ENCODE measurements at places on chromosomes 2 and 18.

DNA sequence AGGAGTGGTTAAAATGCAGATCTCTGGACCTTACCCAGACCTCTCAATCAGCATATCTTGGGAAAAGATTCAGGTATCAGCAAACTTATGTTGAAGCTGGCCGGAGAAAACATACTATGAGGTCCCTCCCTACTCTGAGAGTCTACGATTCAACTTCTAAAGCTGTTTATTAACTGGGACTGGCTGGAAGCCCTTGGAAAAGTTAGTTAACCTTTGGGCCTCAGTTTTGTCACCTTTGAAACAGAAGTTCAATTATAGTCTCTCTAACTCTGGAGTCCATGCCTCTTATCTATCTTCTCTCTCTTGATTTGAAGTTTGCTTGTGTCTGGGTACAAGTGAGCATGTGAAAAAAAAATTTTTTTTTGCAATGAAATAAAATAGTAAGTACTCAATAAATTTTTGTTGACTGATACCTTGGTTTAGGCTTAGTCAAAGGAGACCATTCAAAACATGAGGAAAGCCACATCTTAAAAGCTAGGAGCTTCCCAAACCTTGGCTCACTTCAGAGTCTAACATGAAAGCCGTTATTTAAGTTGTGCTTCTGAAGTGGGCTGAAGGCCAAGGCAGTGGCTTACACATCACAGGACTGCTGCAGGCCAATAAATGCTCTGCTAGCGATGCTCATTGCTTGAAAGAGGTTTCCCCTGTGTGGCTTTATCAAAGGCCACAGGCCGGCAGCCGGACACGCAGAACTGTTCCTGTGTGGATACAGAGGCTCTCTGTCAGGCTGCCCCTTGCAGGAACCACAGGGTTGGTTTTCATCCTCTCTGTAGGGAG, 110.6 kb upstream of the FAM136A start:
- DNase-seq, result no peak

GRCh38 chr2:65345631-65346030, 86.8 kb downstream of the SPRED2 start:
- no peak for DNase-seq

GRCh38 chr2:194674043-194674442, 983.0 kb upstream of the SLC39A10 start:
- no peak for DNase-seq

DNA sequence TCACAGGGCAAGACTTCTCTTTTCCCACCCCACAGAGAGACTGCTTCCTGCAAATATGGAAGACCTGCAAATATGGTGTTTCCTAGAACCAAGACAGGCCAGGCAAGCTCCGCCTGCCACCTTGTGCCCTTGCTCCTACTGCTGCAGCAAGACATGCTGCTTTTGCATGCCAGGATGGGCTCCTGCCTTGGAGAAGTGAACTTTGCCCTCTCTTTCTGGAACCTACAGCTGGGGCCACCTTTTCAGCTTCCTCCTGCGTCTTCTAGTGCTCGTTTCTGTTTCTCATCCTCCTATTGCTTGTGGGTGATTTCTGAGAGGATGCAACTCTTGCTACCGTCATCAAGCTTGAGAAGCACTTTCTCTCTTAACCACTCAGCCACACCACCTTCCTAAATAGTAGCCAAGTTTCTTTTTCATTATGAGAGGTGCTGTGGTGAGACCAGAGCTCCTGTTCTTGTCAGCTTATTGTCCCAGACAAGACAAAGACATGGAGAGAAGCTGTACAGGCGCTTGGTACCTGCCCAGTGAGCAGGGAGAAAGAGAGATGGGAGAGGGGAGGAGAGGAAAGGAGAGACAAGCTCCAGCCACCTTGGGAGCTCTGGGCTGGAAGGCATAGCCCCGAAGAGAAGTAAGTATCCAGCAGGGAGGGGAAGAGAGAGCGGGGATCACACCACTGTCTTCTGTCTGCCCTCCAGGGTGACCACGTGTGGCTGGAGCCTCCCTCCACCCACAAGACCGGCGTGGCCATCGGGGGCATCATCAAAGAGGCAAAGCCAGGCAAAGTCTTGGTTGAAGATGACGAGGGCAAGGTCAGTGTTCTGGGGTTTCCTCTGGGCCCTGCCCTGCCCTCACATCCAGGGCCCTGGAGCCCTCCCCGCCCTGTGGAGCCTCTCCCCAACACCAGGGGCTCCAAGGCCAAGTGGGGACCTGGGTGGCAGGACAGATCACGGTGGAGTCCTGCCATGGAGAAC, 28.3 kb downstream of the MYO7B start:
- no peak for DNase-seq

- no peak for DNase-seq
These were observed 7.1 kb downstream of the COX7A2L start for GRCh38 chr2:42353792-42354429.

- DNase-seq, result no peak
These were observed 174.0 kb downstream of the ASB1 start for GRCh38 chr2:238600506-238601432.

DNA sequence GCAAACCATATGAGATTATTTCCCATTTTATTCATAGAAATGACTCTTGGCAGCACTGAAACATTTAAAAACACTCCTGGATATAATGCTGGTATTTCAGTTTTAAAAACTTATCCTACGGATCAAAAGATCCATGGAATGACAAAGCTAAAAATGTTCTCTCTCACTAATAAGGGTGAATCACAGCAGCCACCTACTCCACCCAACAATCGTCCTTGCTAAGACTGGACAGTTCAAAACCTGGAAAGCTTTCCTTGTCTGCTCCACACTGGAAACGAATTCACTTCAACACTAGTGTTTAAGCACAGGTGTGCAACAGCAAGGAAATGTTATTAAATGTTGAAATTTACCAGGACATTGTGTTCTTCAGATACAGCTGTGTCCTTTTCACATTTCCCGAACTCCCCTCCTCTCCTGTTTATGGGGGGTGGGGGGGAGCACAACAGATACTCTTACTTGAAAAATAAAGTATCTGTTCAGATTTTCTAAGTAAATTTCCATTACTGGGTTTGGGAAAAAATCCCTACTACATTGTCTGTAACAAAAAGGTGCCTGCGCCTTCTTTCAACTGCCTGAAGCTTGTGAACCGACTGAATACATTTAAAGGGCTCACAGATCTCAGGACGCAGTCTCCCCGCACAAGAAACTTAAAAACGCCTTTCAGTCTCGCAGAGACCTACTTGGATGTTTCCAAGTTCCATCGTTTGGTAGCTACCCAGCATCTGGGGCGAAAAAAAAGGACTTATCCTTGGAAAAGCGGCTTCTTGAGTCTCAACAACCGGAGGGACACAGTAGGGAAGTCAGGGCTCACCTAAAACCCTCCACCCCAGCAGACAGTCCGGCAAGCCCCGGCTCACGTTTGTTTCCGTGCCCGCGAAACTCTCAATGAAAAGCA, 1.3 kb downstream of the YWHAQ start:
- DNase-seq, result peak; percentile 27

DNA sequence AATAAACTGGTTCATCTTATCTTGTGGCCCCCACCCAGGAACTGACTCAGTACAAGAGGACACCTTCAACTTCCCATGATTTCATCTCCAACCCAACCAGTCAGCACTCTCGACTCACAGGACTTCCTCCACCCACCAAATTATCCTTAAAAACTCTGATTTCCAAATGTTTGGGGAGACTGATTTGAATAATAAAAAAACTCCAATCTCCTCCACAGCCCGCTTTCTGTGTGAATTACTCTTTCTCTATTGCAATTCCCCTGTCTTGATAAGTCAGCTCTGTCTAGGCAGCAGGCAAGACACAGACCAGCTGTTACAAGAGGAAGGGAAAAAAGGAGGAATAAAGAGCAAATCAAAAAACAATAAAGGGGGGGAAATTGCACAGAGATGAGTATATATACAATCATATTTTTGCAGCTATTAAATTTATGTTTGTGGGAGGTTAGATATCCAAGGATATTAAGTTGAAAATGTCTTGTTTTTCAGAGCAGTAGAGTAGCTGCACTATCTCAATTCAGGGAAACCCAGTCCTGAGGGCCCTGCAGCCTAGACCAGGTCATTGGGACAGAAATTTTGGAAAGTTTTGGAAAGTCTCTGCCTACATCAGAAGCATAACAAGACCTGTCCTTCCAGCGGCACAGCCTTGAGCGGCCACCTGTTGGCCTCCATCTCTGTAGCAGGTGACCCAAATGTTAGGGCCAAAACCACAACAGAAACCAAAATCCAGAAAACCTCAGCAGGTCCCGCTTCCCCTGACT, 32.8 kb upstream of the SIGLEC15 start:
- DNase-seq, result no peak

GRCh38 chr18:634551-635045, 22.9 kb upstream of the TYMS start:
- no peak for DNase-seq

- DNase-seq, result no peak
These were observed 8.1 kb upstream of the MGAT4A start for GRCh38 chr2:98739020-98739419.

DNA sequence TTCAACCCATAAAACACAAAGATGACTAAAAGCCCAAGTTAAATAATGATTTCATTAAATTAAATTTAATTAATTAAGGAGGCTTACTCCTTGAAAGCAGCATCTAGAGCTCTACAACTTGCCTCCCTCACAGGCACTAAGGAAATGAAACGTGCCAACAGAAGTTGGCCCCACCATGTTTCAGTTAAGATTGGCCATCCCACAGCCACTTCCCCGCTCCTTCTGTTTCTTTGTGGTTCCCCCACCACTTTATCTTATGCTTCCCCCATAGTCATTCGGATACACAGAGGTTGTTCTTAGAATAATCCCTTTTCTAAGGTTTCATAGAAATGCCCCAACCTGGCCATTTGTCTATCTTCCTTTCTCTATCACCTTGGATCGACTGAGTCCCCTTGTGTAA, 101.6 kb upstream of the RIOK3 start:
- DNase-seq, result no peak

DNA sequence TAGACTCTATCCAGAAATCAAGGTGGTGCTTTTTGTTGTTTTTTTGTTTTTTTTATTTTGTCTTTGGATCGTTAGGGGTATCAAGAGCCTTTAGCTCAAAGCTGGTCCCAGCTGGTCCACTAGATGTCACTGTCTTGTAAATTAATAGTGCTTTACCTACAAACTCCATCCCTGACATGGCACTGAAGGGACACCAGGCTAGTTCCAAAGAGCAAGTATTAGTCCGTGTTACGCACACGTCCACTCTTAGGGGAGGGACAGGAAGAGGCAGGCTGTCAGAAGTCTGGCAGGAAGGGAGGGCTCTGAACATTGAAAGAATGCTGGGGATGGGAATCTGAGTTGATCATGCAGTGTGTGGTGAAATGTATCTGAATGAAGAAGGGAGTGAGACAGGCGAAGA, 85.9 kb upstream of the CCBE1 start:
- DNase-seq, result peak; percentile 48

DNA sequence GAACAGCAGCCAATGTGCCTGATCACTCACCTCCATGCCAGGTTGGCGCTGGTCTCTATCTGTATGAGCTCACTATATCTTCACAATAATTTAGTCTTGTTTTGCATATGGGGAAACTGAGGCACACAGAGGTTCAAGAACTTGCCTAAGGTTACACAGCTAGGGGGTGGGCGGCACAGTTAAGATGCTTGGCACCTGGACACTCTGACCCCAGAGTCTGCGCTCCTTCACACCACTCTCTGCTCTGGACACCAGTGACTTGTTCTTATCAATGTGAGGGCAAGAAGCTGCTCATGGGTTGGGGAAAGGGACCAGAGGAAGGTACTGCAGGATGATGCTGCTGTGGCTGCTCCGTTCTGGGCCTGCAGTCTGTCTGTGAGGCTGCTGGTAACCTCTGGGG, 27.1 kb downstream of the FBLN7 start:
- DNase-seq, result no peak

GRCh38 chr18:63348508-63349136, 18.4 kb downstream of the KDSR start:
- no peak for DNase-seq

DNA sequence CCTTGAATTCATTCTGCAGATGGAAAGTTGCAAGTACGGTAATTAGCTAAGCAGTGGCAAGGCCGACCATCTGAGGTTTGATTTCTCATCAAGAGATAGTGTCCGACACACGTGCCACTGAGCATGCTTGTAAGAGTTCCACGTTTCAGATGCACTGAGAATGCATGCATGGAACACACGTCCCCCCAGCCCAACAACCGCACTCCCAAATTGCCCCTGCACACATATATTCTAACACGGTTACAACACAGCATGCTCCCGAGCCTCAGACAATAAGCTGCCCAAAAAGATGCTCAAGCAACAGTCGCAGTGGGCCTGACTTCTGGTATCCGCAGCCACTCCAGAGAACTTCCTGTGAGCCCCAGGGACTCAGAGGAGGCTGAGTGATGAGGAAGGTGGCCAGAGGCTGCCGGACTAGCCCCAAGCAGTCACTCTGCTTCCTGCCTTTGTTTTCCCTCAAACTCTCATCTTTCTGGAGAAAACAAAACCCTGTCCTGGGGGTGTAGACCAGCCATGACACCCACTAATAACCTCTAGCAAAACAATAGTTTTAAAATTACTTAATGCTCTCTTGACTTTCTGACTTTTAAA, 204.0 kb downstream of the TGIF1 start:
- no peak for DNase-seq

Data from eye (tissue), 1 donor.